ENCODE measurements at places on chromosomes 13 and 19.

- DNase-seq = no peak
These were observed 311.2 kb downstream of the FOXO1 start for GRCh38 chr13:40355126-40355724.

DNA sequence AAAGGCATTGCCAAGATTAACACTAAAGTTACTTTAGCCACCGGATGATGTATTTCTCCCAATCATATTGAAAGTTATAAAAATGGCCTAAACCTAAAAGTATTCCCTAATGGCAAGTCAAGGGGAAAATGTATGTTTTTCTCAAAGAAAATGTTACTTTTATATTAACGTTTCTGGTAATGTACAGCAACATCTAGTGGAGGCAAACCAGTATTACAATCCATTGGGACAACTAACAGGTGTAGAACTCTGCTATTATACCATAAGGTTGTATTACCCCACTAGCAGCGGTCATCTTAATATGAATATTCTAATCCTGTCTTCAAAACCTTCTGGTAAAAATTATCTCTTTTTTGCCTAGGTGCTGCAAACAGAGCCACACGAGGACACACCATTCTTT is 69.2 kb downstream of the ZNF100 start:
- no peak for DNase-seq

GRCh38 chr19:33260628-33261418 is 35.2 kb upstream of the SLC7A10 start:
- no peak for DNase-seq

DNA sequence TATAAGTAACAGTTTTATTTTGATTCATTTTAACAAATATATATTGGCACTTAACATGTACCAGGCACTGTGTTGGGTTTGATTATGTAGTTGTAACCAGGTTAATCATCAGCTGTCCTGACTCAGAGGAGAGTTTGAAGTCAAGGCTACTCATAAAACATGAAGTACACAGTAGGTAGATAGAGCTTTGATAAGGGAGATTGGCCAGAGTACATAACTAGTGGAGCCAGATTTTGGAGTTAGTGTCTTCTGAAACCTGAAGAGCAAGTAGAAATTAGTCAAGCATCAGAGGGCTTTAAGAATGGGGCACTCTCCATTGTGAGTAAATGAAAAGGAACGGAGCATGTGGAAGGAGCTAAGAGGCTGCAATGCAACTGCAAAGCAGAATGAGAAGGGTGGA is 333.9 kb downstream of the RFC3 start:
- no peak for DNase-seq

- no peak for DNase-seq
These were observed 2.8 kb downstream of the UBA2 start for GRCh38 chr19:34430738-34431625.

- no peak for DNase-seq
These were observed 11.4 kb upstream of the TCF3 start for GRCh38 chr19:1663852-1664251.

- DNase-seq = no peak
These were observed 17.2 kb downstream of the LDLR start for GRCh38 chr19:11106477-11106876.

DNA sequence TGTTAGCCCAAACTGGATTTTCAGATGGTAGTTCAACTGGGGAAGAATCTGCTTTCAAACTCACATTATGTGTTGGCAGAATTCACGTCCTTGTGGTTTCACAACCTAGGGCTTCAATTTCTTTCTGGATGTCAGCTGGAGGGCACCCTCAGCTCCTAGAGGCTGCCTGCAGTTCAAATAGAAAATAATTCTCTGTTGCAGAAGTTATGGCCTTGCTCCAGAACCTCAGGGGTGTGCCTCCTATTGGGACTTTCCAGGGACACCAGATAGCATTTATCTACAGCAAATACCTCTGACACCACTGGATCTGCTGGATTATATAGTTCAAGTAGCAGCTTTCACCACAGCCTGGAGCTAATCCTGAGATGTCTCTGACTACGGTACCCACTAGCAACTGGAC is 11.8 kb upstream of the RB1 start:
- DNase-seq = no peak

DNA sequence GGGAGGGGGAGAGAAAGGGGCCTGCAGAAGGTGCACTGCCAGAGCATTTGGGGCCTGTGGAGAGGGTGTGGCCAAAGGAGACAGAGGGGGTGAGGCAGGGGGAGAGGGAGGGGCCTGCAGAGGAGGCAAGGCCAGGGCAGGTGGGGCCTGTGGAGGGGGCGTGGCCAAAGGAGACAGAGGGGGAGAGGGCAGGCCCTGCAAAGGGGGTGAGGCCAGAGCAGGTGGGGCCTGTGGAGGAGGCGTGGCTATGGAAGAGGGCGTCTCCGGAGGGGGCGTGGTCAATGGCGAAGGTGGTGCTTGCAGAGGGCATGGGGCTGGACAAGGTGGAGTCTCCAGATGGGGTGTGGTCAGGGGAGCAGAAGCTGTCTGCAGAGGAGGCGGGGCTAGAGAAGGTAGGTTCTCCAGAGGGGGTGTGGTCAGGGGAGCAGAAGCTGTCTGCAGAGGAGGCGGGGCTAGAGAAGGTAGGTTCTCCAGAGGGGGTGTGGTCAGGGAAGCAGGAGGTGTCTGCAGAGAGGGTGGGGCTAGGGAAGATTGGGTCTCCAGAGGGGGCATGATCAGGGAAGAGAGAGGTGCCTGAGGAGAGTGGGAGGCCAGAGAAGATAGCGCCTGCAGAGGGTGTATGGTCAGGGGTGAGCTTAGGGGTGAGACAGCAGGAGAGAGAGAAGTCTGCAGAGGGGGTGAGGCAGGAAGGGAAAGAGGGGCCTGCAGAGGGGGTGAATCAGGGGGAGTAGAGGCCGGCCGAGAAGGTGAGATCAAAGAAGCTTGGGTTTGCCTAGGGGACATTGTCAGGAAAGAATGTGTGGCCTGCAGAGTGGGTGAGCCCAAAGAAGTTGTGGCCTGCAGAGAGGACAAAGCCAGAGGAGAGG is 3.4 kb downstream of the PRR36 start:
- DNase-seq = no peak

GRCh38 chr13:40302351-40302750 is 364.1 kb downstream of the FOXO1 start:
- DNase-seq = no peak
